ENCODE measurements at places on chromosomes 7 and 10.

DNA sequence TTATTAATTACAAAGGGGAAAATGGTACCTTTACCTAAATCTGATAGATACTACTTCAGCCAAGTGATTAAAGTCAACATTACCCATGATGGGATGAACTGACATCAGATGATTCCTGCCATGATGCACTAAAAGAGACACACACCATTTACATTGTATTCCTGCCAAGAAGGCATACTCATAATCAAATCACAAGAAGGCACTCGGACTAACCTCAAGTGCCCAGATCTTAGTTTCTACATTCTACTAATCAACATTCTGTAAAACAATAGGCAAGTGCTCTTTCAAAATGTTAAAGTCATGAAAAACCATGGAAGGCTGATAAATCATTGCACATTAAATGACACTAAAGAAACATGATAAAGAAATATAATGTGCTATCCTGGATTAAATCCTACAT is 44.4 kb downstream of the SLC35G1 start:
- no peak for DNase-seq

GRCh38 chr10:5634918-5635317 is 31.5 kb downstream of the ASB13 start:
- no peak for DNase-seq

DNA sequence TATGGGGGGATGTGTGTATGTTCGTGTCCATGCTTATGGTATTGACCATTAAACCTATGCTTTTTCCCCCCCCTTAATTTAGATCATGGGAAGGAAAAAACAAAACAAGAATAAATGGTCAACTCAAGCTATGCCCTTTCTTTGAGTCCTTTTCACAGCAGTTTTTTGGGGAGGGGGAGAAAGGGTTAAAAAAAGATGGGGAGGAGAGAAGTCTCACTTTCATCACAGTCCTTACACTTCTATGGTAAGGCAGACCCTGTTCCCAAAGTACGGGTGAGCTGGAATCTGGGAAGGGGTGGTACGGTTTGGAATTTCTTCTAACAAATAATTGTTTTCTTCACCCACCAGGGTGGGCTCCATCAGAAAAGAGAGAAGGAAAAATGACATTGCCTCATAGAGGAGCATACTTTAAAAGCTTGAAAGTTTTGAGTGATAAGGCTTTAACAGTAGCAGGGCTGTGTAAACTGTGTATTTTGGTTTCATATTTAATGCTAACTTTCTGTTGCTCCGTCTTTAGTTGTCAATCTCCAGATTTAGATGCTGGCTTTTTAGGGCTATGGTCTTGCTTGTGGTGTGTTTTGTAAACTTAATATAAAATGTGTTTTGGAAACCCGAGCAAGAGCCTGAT is 180.1 kb downstream of the TCF7L2 start:
- DNase-seq: no peak

GRCh38 chr7:55957190-55957589 is 5.5 kb downstream of the MRPS17 start:
- DNase-seq: no peak

- no peak for DNase-seq
Measured at GRCh38 chr10:87634311-87634710, 25.4 kb upstream of the PAPSS2 start.

GRCh38 chr7:50266635-50267386 is 37.7 kb upstream of the IKZF1 start:
- DNase-seq: no peak

DNA sequence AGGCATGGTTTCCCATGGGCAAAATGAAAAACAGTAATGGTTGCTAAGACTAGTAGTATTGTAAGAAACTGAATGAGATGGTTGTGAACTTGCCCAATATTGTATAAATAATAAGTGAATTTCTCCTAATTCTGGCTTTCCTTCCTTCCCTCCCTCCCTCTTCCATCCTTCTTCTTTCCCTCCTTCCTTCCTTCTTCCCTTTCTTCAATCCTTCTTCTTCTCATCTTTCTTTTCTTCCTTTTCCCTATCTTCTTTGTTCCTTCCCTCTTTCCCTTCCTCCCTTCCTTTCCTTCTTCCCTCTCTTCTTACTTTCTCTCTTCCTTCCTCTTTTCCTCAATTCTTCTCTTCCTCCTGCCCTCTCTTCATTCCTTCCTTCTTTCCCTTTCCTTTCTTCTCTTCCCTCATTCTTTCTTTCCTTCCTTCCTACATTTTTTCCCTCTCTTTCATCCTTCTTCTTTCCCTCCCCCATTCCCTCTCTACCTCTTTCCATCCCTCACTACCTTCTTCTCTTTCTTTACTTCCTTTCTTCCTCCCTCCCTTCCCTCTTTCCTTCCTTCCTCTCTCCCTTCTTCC is 4.1 kb upstream of the VWC2 start:
- no peak for DNase-seq

DNA sequence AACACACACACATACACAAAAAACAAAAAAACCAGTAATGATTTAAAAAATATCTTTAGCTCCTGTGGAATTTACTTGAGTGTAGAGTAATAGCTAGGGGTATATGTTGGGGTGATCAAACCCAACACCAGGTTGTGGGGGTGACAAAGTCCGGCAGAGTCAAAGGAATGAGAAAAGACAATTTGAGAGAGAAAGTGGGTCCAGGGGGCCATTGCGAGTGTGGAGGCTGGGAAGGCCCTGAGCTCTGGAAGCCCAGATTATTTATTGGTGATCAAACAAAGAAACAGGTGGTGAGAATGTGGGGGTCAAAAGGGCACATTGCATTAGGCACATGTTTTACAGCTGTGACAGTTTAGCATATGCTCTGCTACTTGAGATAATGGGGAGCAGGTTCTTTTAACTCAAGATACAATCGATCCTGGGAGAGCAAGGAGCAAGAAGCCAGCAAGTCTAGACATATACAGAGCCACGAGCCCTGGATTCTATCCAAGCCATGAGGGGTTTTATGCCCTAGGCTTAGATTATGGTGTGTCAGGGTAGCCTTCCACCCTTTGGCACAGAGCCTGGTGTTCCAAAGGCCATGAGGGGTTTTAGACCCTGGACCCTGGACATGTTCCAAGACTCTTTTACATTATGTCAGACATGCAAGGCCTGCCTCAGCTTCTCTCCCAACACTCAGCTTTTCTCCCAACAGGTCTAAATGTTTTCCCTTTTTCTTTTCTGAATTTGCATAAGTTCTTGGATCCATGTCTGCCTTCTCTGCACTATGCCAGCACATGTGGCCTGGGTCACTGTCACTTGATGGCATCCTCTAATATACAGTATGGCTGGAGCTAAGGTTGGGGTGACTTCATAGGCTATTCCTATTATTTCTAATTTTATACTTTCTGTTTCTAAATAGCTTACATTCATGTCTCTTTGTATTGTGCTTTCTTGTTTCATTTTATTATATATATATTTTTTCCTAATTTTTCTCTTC is 48.6 kb upstream of the MKI67 start:
- DNase-seq: no peak

GRCh38 chr10:62057850-62058249 is 156.4 kb downstream of the ARID5B start:
- DNase-seq: no peak

DNA sequence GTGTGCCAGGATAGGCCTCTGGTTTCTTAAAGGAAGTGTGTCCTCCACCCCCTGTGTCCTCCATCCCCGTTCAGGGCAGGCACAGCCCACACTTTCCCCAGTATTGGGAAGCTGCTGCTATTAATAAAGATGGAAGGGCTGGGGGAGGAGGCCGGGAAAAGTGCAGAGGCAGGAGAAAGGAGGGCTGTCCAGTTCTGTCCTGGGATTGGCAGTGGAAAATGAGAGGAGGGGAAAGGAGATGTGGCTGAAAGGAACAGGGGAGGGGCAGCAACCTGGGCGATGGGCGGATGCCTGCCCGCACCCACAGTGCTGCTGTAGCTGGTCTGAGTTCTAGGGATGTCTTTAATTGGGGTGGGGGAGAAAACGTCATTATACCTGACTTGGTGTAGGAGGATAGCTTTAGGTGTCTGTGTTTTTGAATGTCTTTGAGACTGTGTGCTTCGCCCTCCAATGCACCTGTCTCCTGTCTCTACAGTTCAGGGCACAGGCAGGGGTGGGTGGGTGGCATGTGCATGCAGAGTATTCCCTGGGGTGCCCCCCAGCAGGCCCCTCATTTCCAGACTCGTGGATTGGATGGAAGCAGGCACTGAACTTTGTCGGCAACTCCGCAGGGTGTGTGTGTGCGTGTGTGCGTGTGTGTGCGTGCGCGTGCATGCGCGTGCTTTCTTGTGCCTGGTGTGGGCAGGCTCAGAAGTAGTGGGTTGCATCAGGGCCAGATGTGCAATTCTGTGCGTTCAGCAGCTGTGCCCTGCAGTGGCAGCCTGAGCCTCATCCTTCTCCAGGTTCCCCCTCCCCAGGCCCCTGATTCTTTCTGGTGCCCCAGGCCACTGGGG is 2.5 kb downstream of the TRIM8 start:
- no peak for DNase-seq

DNA sequence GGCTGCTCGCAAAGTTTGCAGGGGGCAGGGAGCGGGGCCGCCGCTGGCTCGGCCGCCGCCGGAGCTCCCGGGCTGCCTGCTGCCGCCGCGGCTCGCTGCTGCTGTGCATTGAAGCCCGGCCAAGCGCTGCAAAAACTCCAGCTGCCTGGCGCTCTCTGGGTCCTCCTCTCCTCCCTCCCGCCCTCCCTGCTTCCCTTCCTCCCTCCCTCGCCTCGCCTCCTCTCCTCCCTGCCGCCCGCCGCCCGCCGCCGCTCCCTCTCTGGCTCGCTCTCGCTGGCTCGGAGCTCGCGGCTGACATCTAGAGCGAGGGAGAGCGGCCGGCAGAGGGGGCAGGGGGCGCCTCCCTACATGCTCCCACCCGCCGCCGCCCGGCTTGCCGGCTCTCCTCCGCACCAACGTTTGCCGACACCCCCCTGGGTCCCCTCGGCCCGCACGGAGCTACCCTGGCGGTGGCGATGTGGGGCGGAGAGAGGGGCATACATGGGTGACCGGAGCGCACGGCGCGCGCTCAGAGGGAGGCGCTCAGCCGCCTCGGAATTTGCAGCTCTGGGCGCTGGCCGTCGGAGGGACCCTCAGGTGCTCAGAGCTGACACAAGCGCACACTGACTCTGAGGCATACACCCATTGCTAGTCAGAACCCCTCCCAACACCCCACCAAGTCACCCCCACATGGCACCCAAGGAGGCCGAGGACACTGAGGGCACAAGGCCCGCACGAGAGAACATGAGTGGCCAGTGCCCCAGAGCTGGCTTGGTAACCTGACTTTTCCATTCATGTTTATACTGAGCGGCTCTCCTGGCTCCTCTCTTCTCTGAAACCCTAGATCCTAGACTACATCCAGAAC is 1.2 kb upstream of the PLXNA4 start:
- DNase-seq: no peak

DNA sequence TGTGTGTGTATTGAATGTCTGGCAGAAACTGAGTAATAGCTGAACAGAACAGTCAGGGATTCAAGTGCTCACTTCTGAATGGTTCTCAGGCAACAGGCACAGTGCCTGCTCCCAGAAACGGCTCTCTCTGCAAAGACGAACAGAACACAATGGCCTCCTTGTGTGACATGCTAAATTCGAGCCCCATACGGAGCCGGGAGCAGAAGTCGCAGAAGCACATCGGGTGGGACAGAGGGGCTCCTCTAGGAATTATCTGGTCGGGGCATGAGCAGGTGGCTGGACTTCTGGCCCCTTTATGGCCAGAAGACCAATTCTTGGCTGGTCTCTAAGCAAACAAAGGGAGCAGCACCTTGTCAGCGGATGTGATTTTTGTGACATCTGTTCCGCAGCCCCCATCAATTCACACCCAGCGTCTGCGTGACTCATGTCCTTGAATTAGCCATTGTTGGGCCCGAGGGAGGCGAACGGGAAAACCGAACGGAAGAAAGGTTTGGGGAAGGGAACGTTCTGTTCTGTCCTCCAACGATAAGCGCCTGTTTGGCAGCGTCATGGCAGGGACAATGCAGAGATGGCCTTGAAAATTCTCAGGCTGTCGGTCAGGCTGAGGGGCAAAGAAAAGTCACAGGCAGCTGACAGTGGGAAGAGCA is 47.3 kb upstream of the NPTX2 start:
- DNase-seq: no peak

GRCh38 chr7:70719125-70719524 is 412.8 kb upstream of the GALNT17 start:
- DNase-seq: no peak

DNA sequence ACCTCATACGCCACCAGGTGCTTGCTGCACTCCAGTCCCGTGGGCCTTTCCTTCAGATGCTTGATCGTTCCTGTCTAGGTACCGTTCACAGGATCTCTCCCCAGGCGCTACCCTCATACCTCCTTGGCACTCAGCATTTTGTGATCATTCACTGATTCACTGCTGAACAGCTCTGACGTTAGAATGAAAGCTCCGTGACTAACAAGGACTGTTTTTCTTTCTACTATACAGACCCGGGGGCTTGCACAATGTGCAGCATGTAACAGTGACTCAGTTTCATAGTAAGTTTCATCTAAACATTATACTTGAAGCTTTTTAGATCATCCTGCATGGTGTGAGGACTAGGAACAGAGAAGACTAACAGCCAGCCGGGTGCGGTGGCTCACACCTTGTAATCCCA is 20.6 kb downstream of the KIN start:
- DNase-seq: no peak

DNA sequence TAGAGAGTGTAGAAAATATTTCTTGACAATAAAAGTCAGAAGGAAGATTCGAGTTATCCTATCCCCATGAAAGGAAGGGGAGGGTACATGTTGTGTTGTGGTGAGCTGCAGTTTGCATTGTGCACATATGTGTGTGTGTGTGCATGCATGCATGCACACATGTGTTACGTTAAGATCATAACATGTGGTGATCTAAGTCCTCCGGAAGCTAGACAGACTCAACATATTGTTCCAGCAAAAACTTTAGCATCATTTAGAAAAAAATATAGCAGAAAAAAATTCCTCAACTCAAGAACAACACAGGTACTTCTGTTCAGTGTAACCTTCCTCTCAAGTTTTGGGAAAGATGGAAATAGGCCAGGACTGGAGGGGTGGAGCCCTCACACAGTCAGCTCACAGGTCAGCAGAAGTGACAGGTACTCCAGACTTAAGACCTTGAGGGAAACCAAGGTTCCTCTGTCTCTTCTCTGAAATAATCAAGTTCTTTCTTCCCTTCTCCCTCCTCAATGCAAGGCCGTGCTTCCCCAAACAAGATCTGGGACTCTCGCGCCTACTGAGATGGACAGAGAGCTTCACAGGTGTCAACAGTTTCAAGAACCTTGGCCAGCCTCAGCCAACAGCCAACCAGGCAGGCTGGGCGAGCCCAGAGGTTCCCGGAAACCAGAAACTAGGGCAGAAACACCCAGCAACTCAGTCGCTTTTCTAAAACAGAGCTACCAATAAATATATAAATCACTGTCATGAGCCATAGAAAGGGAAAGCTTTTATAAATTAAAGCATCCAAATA is 205.2 kb downstream of the FAM107B start:
- DNase-seq: no peak

DNA sequence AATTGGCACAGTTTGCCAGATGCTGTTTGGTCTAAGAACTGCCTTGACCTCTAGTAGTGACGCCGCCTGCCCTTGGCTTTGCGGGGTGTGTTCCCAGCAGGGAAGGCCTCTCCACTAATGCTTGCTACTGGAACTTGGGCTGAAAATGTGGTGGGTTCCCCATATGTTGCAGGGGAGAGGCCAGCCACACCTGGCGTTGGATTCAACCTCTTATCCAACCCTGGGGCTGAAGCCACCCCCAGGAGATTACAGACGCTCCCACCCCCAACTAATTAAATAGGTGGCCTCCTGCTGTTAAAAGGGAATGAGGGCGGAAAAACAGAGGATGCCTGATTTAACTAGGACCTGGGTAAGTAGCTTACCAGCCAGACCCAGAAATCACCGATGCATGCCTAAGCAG is 19.2 kb upstream of the ATOH7 start:
- no peak for DNase-seq

- DNase-seq: no peak
Measured at GRCh38 chr7:106175507-106175906, 63.4 kb upstream of the SYPL1 start.
